ENCODE measurements at places on chromosomes 2 and 18. TPM values are rescaled to one million over a fixed set of nuclear protein-coding genes. Genes with fewer than 3 reads are reported as not detected.

SKA1 gene
- total RNA-seq: 12.4 TPM

SERPINB2 gene
- total RNA-seq: not detected

NPPC gene
- total RNA-seq: 0.41 TPM

SGPP2 gene
- total RNA-seq: 0.46 TPM

CAPN13 gene
- total RNA-seq: 0.27 TPM

THUMPD2 gene
- total RNA-seq: 14.3 TPM

ABCG5 gene
- not detected for total RNA-seq

SERPINB12 gene
- total RNA-seq: not detected

UPP2 gene
- total RNA-seq: not detected

RAD51AP2 gene
- not detected for total RNA-seq
